Esophagus squamous epithelium (tissue), 5 donors: ENCODE measurements at places on chromosomes 4 and X. TPM values are rescaled to one million over a fixed set of nuclear protein-coding genes. Genes with fewer than 3 reads are reported as not detected.

Gene TASL
- total RNA-seq = not detected

Gene EPGN
- total RNA-seq = 67.9 TPM

Gene CYSLTR1
- 4.8 TPM for total RNA-seq

Gene CLTRN
- 0.22 TPM for total RNA-seq
